Left renal cortex interstitium (tissue), 4 donors: ENCODE measurements at places on chromosomes 2 and 18. TPM values are rescaled to one million over a fixed set of nuclear protein-coding genes. Genes with fewer than 3 reads are reported as not detected.

HOXD9 gene
- 104 TPM for polyA plus RNA-seq

ZC3H8 gene
- 16.2 TPM for polyA plus RNA-seq

PIEZO2 gene
- polyA plus RNA-seq: 21.3 TPM

GPR45 gene
- 0.12 TPM for polyA plus RNA-seq

UGT1A8 gene
- not detected for polyA plus RNA-seq

POTEE gene
- polyA plus RNA-seq: 0.35 TPM

DNA sequence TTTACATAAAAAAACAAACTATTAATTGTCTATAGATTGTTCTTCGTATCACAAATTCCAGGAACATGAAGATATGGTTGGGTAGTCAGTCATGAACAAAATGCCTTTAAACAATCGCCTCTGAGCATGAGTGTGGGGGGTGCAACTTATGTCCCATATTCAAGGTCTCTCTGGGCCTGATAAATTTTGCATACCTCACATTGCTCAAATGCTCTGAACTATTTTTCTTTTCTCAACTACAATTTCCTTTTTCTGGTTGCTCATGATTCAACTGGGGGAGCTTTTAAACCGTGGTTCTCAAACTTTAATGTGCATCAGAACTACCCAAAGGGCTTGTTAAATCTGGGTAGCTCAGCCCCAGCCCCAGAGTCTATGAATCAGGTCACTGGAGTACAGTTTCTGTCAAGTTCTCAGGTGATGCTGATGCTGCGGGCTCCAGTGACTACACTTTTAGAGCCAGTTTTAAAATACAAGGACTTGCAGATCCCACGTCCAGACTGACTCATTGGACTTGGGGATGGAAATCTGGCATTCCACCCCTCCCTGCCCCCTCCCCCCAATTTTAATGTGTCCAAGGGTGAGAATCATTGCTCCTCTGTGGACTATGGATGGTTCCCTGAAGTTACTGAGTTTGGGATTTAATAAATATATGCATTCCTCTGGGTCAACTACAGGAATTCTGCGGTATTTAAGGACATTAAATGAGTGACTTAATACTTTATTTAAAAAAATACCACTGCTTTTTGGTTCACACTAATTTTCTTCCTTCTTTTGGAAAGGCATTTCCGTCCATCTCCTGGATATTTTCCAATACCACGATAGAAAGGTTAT is 1.5 kb upstream of the GPD2 start:
- DNase-seq: peak; percentile 8

DNA sequence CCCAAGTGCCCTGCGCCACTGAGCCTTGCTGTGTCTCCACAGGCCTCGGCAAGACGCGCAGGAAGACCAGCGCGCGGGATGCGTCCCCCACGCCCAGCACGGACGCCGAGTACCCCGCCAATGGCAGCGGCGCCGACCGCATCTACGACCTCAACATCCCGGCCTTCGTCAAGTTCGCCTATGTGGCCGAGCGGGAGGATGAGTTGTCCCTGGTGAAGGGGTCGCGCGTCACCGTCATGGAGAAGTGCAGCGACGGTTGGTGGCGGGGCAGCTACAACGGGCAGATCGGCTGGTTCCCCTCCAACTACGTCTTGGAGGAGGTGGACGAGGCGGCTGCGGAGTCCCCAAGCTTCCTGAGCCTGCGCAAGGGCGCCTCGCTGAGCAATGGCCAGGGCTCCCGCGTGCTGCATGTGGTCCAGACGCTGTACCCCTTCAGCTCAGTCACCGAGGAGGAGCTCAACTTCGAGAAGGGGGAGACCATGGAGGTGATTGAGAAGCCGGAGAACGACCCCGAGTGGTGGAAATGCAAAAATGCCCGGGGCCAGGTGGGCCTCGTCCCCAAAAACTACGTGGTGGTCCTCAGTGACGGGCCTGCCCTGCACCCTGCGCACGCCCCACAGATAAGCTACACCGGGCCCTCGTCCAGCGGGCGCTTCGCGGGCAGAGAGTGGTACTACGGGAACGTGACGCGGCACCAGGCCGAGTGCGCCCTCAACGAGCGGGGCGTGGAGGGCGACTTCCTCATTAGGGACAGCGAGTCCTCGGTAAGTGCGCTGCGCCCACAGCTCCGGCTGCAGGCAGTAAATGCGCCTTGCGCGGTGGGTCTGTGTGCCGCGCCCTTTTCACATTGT is 136.8 kb downstream of the NCK2 start:
- no peak for DNase-seq

GRCh38 chr2:165182029-165182428 is 21.8 kb downstream of the SCN3A start:
- no peak for DNase-seq

DNA sequence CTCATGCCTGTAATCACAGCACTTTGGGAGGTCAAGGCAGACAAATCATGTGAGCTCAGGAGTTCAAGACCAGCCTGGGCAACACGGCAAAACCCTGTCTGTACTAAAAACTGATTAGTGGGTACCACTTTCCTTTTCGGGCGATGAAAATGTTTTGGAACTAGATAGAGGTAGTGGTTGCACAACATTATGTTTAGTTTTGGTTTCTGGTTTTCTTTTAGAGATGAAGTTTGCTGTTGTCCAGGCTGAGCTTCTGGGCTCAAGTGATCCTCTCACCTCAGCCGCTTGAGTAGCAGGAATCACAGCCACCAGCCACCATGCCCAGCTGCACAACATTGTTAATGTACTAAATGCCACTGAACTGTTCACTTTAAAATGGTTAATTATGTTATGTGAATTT is 27.6 kb downstream of the AAK1 start:
- no peak for DNase-seq

DNA sequence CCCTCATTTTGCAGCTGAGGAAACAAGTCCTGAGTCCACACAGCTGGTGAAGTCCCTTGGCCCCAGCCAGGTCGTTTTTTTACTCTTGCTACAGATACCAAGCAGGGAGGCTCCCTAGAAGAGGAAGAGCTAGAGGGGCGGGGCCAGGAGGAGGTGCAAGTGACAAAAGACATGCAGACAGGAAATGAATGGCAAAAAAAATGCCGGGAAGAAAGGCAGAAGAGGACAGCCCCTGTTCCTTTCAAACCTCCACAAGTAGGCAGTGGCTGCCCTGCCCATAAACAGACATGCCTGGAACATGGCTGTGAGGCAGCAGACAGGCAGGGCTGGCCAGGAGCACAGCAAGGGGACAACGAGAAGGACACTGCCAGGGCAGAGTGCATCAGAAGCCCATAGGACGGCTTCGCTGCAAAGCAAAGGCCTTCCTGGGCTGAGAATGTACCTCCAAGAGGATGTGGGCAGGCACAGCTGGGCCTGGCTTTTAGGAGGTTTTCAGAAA is 108.7 kb downstream of the ZBTB7C start:
- no peak for DNase-seq

DNA sequence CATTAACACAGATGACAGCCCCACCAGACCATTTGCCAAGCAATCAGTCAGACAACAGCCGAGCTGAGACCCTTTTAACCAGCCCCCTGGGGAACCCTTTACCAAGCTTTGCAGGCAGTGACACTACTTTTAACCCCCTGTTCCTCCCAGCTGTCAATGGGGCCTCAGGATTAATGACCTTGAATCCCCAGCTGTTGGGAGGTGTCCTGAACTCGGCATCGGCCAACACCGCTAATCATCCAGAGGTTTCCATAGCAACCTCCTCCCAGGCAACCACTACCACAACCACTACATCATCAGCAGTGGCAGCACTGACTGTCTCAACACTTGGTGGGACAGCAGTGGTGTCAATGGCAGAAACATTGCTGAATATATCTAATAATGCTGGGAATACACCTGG is 160.9 kb upstream of the EPC2 start:
- no peak for DNase-seq

DNA sequence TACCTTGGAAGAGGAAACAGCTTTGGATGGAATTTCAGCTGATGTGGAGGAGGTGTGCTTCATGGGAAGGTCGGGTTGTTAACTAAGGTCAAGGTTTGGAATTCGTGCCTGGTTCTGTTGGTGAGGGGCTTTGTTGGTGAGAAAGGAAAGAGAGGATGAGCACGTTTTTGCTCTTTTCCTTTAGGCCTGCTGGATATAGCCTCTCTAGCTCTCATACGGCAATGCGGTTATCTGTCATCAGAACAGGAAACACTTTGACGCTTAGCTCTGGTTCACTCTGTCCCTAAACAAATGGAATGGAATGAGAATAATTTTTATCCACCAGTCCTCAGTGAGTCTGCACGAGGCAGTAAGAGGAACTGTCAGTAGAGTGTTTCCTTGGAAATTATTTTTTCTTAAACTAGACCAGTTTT is 169.7 kb upstream of the NOSTRIN start:
- peak; percentile 52 for DNase-seq

DNA sequence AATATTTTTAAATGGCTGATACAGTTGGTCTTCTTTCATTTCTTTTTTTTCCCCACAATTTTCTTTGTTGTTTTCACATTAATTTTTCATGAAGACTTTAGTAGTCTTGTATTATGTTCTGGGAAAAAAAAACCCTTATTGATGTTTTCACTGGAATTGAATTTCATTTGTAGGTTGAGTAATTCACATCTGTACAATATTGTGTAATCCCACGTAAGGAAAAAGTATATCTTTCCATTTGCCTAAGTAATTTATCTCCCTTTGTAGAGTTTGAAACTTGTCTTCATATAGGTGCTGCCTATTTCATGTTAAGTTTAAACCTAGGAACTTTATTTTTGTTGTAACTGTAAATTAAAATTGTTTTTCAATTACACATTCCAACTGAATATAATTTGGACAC is 2.0 kb downstream of the DNAJC27 start:
- no peak for DNase-seq

DNA sequence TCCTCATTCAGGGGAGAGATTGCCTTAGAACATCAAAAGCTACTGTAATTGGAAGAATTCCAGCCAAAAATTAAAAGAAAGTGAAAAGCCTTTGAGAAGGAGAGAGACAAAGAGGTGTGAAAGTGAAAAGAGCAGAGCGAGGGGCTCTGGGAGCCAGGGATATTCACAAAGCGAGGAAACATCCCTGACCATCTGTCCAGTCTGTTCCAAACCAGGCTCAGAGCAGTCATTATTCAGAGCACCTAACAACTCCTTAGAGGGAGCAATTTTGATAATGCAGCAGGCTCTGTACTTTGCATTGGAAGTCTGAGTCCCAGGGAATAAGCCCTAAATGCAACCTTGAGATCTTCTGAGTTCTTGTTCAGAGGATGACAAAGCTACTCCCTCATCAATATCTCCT is 119.1 kb upstream of the LYPD1 start:
- no peak for DNase-seq

DNA sequence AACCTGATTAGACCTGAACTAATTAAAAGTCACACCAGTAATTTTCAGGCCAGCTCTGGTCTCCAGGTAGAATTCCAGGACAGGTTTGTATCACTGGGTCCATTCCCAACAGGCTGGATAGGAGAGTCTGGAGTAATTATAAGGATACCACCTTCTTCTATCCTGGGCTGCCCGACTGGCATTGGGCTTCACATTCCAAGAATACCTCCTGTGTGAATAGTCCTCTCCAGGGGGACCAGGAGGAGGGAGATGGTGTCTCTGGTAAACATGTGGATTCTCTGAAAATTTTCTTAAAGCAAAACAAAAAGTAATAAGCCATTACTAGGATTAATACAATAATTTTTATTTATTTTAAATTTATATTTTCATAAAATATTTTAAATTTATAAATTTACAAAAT is 17.3 kb downstream of the DUSP11 start:
- DNase-seq: no peak
